ENCODE measurements at places on chromosomes 4 and X.

- no peak for DNase-seq
These were observed 714.5 kb upstream of the TENM3 start for GRCh38 chr4:181528570-181529184.

DNA sequence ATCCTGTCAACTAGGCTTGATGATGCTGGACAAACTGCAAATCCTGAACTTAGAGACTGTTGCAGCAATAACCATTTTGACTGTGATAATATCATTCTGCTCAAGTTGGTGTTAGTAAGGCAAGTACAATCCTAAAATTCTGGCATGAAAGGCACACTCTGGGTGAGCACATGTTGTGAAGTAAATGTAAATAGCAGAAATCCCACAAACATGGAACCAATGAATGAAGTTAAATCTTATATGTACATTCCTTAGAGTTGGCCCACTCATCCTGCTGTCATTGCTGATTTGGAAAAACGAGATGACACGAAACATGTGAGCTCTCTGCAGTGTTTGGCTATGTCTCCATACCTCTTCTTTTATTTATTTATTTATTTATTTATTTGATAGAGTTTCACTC lies 21.0 kb downstream of the RBM47 start:
- no peak for DNase-seq

DNA sequence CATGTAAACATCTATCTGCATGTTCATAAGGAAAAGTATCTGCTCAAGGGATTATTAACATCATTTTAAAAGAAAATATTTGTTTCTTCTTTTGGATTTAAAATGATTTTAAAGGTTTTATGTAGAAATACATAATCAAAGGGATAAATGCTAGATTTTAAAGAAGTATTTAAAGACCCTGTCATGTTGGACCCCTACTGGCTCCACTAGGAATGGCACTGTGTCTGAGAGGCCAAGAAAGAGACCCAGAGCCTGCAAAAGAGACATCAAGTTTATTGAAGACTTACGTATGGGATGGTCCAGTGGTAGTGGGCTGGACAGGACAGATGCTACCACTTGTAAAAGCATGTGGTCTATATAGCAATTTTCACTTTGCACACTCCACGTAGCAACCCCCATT lies 78.7 kb upstream of the PCDH18 start:
- DNase-seq: no peak

DNA sequence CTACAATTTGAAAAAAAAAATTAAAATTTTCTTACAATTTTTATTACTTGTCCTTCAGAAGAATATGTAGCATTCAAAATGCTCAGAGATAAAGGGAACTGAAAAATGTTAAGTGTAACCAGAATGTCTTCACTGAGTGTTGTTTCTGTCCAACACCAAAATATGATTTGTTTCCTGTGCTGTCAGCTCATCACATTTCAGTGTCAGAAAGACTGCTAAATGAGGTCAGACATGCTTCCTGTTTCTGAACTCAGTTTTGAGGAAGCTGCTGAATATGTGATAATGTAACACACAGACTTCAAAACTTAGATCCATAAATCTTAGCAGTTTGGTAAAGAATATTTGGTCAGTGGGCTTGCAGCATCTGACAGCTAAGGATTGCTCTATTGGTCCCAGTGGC lies 1849.7 kb downstream of the PCDH7 start:
- no peak for DNase-seq

GRCh38 chrX:124415115-124415800 lies 68.9 kb downstream of the SH2D1A start:
- DNase-seq: no peak

GRCh38 chrX:24870143-24870542 lies 145.6 kb downstream of the ARX start:
- DNase-seq: no peak

DNA sequence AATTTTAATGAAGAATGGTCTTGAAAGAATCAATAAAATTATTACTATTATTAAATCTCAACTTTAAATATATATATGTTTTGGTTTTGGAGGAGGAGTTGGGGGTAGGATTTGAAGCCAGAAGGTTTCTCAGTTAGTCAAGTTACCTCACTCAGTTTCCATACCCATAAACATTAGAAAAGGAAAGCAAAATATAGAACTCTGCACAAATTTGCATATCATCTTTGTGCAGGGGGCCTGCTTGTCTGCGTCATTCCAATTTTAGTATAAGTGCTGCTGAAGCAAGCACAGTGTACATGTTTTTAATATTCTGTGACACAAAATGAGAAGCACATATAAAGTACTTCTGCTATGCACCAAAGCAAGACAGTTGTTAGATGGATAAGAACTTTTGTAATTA lies 47.5 kb upstream of the SCRG1 start:
- DNase-seq: no peak

- no peak for DNase-seq
These were observed 10.8 kb downstream of the CXCL8 start for GRCh38 chr4:73751166-73751565.

- no peak for DNase-seq
These were observed 1.4 kb downstream of the INTU start for GRCh38 chr4:127634181-127634580.
